ENCODE measurements at places on chromosomes 3 and 15.

DNA sequence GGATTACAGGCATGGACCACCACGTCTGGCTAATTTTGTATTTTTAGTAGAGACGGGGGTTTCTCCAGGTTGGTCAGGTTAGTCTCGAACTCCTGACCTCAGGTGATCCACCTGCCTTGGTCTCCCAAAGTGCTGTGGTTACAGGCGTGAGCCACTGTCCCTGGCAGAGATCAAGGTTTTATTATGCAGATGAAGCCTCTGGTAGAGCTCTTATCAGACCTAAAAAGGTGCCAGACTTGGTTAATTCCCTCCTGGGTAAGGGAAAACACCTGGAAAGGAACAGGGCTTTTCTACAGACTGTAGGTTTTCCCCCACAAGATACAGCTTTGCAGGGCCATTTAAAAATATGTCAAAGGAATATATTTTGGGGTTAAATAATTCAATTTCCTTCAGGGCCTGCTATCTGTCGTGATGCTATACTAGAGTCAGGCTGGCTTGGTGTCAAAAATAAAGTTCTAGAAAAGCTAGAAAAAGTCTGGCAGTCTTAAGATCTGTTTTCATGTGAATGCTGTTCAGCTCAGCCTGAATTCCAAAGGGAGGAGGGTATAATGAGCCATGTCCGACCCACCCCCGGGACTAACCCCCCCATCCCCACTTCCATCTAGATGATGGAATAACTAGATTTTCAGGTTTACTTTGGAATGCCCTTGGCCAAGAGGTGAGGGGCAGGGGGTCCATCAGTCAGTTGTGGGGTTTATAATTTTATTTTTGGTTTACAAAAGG, 1.9 kb upstream of the BLOC1S6 start:
- no peak for DNase-seq

GRCh38 chr15:39079296-39079847, 501.5 kb upstream of the THBS1 start:
- DNase-seq: peak; percentile 67

DNA sequence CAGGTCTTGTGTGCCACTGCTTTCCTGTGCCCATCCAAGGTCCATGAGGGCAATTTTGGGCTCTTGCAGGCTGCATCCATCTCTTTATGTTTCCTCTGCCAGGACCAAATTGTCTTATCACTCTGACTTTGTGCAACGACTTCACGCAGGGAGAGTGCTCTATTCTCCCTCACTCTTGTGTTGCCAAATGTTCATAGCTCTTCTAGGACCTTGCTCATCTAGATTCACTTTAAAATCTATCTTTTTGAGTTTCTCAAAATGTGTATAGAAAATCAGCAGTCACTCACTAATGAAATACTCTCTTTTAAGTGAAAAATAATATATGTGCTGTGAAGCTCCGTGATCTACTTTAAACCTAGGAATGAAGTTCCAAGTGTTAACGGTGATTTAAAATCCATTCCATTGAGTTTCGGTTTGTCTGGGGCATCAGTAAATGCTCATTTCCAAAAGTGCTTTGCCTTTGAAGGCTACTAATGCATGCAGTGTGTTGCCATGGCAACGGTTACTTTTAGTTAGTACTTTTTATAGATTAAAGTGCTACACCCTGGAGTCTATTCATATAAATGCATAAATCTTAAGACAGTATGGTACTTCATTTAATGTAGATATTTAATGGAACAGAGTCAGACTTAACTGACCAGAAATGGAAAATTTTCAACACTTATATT, 46.6 kb upstream of the GOLGA8J start:
- no peak for DNase-seq

DNA sequence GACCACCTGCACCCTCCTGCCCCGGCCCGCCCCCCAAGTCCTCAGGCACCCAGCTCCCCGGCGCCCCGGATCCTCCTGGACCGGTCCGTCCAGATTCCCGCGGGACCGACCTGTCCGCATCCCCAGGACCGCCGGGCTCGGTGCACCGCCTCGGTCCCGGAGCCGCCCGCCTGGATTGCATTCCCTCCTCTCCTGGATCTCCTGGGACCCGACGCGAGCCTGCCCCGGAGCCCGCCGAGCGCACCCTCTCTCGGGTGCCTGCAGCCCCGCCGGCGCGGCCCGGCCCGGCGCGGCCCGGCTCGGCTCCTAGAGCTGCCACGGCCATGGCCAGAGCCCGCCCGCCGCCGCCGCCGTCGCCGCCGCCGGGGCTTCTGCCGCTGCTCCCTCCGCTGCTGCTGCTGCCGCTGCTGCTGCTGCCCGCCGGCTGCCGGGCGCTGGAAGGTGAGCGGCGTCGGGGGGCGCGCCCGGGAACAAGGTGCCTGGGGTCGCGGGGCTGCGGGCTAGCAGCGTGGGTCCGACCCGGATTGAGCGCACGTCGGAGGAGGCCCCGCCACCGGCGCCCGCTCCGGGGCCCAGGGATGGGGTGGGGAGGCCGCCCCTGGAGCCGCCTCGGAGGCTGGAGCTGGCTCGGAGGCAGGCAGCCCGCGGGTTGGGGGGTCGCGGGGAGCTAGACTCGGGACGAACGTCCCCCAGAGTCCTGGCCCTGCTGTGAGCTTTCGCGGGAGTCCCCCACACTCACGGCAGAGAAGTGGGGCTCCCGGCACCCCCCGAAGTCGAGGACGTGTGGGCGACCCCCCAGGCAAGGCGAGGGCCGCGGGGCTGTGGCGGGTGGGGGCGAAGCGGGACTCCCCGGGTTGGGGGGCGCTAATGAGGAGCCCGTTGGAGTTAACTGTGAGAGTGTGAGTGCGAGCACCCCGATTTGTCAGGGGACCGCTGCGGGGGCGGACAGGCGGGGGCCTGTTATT, 610 bp downstream of the EPHB3 start:
- DNase-seq: no peak

DNA sequence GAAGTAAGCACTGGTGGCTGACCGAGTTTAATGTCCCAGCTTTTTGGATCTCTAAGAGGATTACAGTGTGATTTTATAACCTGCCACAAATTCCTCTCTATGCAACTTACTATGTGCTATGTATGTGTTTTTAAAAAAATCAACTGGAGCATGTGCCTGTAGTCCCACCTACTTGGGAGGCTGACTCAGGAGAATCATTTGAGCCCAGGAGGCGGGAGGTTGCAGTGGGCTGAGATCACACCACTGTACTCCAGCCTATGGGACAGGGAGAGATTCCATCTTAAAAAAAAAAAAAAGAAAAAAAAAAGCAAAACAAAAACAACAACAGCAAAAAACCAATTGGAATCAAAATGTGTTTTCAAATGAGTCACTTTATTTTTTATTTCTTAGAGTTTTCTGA, 29.6 kb downstream of the DUT start:
- DNase-seq: peak; percentile 47

All from astrocyte of the spinal cord (primary cell).